ENCODE measurements at places on chromosomes 12 and 14.

DNA sequence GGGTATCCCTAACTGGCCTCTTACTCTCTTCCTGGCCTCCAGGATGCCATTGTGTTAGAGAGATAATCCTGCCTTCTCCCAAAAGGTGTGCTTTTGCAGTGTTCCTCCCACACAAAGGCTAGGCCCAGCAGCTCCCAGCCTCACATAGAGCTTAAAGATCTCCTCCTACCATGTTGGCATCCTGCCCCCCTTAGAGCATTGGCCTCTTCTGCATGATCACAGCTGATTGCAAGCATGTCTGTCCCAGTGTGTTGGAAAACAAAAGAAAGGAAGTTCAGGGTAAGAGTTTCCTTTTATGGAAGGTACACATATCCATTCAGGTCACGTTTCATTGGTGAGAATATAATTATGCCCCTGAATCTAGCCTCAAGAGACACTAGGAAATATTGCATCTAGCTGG lies 405.4 kb downstream of the TMTC2 start:
- no peak for DNase-seq

DNA sequence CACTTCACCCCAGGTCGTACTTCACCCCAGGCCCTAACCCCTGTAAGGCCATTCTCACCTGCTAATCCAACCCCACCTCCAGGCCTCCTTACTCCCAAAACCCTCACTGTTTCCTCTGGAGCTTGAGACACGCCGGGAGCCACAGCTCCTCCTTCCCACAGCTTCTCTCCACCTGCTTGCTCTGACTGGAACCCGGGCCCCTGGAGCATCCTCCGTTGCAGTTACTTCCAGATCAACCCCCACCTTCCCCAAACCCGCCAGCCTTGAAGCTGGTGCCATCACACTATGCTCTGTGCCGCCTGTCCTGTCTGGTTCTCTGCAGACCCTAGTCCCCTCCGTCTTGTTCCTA lies 34.6 kb upstream of the PPP2R5C start:
- no peak for DNase-seq

GRCh38 chr14:98912655-98913054 lies 359.3 kb downstream of the BCL11B start:
- DNase-seq = no peak

- peak; percentile 71 for DNase-seq
These were observed 45.0 kb downstream of the GIT2 start for GRCh38 chr12:109951136-109951535.

DNA sequence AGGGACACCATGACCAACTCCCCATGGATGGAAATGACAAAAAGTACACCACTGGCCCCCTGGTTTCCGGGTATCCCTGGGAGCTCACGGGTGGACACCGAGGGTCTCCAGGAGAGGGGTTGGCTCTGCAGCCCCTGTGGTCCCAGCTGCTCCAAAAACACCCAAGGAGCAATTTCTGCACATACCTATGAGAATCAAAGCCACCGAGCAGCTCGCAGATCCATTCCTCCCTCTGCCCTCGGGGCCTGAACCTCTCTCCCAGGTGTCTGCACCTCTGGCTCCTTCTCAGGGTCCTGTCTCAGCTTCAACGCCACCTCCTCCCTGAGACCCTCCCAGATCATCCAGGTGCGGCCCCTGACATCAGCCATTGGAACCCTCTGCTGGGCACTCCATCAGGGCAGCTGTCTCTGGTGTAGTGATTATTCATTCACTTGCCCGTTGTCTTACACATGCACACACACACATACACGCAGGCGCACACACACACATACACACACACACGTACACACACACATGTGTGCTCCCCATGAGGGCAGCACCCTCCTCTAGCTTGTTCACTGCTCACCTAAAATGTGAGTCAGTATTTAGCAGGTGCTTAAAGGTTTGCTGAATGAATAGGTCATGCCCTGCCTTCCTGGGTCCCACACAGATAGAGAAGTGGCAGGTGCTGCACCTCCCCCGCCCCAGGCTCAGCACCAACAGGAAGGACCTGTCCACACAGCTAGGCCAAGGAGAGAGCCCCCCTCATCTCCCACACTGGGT lies 5.9 kb downstream of the RIMBP2 start:
- DNase-seq = no peak

DNA sequence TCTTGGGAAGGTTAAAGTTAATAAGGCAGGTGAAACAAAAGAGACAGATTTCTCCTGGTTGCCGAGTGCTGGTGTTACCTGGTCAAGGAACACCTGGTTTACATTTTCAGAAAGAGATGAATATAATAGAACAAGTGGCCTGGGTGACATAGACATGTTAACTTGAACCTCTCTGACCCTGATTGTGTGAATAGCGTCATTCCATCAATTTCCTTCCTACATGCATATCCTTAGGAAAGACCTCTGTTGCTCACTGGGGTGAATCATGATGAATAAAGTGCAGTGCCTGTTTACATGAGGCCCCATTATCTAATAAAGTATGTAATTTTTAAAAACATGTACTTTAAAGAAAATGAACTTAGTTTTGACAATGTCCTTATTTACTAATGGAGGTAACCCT lies 1822.9 kb upstream of the FLRT2 start:
- DNase-seq = no peak

DNA sequence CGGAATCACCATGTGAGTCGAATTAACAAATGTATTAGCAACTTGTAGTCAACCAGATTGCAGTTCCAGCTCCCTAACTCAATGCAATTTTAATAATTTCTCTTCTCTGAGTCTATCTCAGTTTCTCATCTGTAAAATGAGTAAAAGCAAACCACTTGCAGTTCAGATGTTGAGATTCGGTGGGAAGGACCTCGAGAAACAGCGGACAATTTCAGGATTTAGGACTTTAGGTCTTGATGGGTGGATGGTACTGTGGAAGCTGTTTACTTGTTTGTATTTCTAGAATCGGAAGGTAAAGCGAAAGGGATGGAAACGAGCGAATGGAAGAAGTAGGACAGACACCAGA lies 510 bp upstream of the TTC8 start:
- DNase-seq = no peak

DNA sequence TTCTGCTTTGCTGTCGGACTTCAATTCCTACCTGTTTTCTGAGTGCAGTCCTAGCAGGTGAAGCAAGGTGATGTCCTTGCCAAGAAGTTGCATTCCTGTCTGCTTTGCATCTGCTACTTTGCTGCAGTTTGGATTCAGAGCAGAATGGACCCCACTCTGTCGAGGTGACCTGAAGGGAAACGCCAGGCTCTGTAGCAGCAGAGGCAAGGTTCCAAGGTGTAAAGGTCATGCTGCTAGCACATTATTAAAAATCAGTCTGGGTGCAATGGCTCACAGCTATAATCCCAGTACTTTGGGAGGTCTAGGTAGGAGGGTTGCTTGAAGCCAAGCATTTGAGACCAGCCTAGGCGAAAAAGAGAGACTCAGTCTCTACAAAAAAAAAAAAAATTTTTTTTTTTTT lies 17.3 kb upstream of the ALDH2 start:
- DNase-seq = no peak

- DNase-seq = peak; percentile 44
These were observed 5.2 kb downstream of the RITA1 start for GRCh38 chr12:113190761-113191160.

DNA sequence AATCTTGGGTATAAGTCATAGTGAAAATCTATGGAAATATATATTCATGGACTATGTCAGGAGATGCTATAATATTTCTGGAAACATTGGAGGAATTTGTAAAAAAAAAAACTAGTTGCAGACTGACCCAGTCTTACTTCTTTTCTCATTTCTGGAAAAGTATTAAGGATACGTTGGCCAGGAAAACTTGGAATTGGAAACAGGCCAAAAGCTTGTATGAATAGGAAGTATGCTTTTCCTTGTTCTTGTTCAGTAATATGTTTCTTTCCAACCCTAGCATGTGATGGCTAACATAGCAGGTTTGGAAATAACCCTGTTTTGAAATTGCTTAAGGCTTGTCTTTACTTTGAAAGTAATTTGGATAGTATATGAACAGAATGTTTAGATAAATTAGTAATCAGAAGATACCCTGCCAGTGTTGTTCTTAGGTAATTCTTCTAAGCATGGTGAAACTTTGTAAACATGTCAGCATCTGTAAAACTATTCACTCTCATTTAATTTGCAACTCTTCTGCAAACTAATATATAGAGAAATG lies 316.2 kb downstream of the NPAS3 start:
- peak; percentile 5 for DNase-seq

DNA sequence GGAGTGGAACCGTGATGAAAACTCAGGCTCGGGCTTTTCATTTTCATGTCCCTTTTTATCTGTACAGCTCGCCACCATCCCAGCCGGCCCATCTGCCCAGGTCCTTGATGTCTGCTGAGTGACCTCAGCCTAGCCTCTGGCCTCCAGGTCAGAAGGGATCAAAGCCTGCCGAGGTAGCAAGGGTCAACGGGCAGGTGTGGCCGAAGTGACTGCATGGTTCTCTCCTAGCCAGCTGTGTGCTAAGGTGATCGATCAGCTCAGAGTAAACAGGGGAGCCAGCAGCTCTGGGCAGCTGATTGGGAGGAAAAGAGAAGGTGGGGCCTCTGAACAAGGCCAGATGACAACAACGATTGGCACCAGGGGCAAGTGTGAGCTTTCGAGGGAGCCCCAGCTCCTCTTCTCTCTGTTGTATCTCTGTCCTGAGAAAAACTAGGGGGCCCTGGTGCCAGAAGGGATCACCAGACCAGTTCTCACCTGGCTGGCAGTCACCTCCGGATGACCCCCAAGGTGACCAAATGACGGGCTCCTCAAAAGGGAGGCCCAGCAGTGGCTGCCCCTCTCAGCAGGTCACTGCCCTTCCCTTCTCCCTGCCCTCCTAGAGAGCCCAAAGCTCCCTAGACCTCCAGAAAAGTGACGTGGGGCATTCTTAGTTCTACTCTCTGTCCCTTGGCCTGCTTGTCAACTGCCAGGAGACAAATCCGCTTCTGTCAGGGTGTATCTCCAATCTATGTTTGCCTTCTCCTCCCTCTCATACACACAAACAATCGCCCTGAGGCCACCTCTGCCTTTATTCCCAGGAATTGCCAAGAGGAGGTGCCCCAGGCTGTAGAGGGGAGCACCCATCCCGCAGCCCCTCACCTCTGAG lies 3.4 kb downstream of the SLC6A12 start:
- DNase-seq = no peak

DNA sequence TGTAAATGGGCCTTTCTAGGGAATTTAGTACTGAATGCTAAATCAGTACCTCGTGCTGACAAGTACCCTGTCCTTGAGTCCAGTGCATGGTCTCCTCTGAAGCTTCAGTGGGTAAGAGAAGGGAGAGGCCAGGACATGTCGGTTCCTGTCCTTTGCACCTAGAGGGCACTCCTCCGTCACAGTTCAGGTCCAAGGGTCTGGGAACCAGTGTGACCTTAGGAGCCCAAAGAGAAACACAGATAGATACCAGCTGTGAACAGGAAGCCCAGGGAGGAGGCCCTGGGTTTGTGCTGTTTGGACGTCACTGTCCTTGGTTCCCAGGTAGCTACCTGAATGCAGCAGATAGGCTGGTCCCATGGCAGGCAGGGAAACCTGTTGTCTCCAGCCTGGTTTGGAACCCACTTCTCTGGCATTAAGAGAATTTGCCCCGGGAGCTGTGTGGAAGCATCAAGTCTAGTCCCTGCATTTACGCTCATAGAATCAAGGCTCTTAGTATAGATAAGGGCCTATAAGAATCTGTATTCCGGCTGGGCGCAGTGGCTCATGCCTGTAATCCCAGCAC lies 3.9 kb upstream of the FGF23 start:
- DNase-seq = no peak

GRCh38 chr14:50770586-50770985 lies 60.4 kb downstream of the NIN start:
- no peak for DNase-seq

DNA sequence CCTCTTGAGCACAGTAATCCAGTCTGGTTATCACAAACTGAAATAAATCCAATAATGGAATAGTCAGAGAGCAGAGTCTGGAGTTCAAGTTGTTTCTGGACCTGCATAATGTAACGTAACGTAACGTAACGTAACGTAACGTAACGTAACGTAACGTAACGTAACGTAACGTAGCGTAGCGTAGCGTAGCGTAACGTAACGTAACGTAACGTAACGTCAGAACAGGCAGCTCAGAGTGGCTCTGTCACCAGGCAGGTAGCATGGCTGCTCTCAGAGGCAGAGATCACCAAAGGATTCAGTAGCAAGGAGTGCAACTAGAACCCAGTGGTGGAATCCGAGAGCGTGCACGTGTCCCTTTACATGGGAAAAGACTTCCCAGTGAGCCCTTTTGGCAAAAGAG lies 85.7 kb upstream of the USP44 start:
- DNase-seq = no peak

DNA sequence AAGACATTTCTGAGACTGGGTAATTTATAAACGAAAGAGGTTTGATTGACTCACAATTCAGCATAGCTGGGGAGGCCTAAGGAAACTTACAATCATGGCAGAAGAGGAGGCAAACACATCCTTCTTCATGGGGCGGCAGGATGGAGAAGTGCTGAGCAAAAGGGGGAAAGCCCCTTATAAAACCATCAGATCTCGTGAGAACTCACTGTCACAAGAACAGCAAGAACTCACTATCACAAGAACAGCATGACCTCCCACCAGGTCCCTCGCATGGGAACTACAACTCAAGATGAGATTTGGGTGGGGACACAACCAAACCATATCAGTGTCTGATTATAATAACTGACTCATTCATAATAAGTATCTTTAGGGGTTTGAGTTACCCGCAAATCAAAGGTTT lies 6.4 kb downstream of the SLC39A9 start:
- no peak for DNase-seq

DNA sequence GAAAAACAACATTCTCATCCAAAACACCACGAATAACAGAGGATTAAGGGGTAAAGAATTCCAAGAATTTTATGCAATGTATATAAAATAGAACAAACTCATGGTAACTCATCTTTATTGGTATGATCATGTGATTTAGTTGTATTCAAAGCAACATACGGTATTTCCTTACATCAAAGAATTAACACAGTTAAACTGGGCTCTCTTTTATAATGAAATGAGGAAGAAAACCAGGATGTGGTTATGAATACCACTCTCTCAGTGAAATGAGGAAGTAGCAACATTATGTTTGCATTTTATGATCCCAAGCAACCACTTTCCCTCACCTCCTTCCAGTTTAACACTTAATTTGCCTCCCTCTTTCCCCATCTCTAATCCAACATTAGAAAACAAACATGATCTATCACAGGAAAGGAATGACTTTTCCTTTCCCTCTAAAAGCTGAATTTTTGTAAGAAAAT lies 22.9 kb downstream of the SPTLC2 start:
- DNase-seq = no peak

All from retinal pigment epithelial cell (primary cell).